ENCODE measurements at places on chromosomes 3 and 15.

- DNase-seq: no peak
These were observed 374.8 kb upstream of the SLCO3A1 start for GRCh38 chr15:91478717-91479191.

DNA sequence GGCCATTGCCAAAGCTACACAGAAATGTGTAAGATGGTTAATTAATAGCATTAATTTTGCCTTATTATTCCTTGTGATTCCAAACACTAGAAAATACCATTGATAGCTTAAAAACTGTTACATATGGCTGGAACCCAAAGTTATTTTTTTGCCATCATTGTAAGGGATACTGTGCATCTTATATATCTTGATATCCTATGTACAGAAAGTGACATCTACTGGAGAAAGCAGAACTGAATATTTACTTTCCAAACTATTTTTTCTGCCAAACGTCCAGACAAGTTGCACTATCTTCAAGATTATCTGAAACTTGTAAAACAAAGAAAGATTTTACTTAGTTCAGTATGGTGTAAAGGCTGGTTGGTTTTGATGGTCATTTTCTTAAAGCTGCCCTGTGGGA lies 33.3 kb upstream of the MEIS2 start:
- no peak for DNase-seq

- DNase-seq: peak; percentile 84
These were observed 16.7 kb downstream of the SMAD3 start for GRCh38 chr15:67082007-67082536.

DNA sequence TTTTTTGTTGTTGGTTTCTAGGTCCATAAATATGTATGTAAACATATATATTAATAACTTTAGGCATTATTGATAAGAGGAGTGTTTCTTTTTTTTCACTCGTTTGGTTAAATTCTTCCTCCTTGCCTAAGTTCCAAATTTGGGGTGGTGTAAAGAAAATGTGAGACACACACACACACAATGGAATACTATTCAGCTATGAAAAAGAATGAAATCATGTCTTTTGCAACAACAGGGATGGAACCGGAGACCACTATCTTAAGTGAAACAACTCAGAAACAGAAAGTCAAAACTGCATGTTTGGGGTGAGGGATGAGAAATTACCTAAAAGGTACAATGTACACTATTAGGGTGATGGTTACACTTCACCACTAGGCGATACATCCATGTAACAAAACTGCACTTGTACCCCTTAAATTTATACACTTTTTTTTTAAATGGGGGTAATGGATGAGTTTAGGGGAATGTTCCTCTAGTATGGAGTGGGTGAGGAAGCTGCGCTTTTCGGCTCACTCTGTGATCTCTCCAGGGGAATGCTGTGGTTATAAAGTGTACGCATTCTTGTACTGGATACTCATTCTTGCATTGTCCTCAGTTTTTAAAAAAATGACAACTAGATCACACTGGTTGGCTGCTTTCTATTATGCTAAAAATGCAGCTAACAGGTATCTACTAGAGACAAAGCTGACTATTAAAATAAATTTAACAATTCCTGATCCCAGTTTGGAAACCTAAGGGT lies 50.8 kb upstream of the PPARG start:
- no peak for DNase-seq

DNA sequence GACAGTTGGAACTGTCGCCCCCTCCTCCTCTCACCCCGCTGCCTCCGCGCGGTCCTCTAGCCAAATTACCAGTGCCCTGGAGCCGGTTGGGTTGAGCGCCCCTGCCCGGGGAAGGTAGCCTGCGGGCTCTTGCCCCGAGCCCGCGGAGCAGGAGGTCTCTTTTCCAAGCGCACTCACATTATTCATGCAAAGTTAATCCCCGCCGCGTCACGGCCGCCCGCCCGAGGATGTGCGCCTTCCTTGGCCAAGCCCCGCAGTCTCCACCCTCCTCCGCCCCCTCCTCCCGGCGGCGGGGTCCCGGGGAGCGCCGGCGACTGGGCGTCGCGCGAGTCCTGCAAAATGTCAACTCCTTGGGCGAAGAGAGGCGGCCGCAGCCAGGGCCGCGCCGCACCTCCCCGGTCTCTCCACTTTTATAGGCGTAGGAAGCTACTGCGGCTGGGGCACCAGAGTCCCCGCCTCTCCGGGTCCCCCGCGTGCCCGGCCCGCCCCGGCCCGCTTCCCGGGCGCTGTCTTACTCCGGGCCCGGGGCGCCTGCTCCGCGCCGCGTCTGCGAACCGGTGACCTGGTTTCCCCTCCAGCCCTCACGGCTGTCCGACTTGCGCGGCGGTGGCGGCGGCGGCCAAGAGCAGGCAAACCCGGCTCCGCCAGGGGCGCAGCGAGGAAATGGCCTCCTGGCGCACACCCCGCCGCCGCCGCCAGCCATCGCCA lies at the start of gene THRB:
THRB (minus strand) TSS at position 233 of the 708 bp plus-strand sequence.
- peak; percentile 34 for DNase-seq

DNA sequence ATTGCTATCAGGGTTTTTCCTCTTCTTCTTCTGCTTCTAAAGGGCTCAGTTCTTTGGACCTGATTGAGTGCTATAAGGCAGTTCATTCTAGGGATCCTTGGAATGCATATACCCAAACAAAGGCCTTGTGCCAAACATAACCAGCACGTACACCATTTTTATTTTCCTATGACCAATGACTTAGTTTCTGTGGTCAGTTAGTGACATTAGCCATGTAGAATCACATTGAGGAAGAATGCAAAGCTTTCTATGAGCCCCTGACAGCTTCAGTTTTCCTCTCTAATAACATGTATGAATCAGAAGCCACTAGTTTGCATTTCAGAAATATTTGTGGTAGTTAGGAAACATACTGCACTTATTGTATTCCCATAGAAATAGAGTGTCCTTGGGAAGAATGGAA lies 240.0 kb downstream of the THRB start:
- DNase-seq: no peak

DNA sequence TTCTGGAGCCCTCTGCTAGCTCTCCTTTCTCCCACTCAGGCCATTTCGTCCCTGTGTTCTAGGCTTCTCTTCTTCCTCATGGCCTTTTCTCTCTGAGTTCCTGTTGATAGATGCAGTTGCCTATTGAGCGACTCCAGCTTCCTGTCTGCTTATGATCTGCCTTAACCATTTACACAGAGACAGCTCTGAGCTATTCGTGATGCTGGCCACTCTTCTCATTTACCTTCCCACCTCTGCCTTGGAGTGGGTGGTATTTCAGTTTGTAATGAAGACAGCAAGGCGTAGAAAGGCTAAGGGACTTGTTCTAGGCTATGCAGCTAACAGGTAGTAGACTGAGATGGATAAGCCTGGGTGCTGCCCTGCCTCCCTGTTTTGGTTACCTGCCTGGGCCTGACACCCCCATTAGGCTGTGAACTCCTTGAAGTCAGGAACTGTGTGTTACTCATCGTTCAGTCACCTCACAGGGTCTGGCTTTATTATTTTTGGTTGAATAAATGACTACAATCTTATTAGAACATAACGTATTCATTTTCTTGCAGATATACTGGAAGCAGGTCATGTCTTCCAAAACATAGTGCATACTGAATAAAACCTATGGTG lies 12.6 kb upstream of the ZBTB47 start:
- DNase-seq: no peak

DNA sequence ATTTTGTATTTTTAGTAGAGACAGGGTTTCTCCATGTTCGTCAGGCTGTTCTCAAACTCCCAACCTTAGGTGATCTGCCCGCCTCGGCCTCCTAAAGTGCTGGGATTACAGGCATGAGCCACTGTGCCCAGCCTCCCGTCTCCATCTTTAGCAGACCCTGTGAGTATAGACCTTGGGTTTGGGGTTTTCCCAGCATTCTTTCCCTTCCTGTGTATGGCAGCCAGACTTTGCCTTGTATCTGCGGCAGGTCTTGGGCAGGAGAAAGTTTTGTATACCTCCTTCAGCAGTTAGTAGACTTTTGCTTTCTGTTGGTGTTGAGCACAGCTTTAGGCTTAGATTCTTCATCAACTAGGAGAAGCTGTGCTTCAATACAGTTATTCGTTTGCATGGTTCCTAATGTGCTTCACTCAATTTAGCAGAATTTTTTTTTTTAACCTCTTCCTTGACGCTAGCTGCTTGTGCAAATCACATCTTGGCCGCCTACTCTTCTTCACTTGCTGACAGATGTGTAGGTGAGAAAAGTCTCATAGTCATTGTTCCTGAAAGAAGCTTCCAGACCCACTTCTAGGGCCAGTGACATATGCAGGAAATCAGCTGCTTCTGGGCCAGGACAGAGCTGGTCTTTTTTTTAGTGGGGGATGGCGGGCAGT lies 38.4 kb downstream of the MAP2K1 start:
- peak; percentile 16 for DNase-seq

GRCh38 chr3:24522146-24522579 lies 27.5 kb upstream of the THRB start:
- DNase-seq: no peak

DNA sequence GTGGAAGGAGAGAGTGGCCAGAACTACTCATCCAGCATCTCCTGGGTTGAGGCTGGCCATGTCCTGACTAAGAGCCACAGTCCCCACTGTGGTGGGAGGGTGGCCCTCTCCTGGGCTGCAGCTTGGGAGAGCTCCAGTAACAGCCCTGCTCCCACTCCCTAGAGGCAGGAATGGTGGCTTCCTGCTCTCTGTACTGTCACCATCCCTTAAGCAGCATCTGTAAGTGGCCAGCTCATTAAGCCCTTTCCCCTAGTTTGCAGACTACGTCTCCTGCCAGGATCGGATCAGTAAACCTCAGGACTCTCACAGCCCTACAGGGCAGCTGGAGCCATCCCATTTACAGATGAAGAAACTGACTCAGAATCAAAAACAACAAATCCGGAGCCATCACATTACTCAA lies 30.5 kb downstream of the DNAJB8 start:
- no peak for DNase-seq

DNA sequence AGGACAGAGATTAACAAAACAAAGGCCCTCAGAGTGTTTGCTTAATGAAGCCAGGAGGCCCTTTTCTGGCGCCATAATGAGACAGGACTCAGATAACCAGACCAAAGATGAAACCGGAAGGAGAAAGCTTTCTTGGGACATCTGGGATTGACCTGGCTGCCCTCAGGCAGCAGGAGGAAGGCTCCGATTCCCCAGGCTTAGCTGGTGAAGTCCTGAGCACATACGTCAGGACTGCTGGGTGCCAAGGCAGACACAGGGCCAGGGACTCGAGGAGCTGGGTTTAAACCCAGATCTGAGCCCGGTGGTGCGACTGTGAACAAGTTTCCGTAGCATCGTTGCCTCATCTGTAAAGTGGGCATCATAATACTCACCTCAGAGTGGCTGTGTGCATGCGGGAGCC lies 36.7 kb upstream of the HRH1 start:
- DNase-seq: no peak

GRCh38 chr3:26799679-26800317 lies 177.2 kb downstream of the LRRC3B start:
- no peak for DNase-seq

DNA sequence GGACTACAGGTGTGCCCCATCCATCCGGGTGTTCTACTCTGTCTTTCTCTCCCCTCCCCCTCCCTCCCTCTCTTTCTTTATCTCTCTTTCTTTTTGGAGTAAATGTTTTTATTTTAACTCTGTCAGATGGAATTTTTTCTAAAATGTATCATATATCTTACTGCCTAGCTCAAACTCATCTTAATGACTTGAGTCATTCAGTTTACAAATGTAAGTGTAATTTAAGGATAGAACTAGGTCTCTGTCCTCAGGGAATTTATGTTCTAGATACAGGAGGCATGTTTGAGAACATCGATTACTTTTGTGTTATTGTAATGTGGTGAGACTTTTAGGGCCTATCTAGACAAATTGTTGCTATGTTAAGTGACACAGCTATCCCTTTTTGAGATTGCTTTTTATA lies 3.5 kb downstream of the TBC1D23 start:
- DNase-seq: no peak

GRCh38 chr15:22253676-22254408 lies 173.5 kb downstream of the OR4M2 start:
- DNase-seq: peak; percentile 47

DNA sequence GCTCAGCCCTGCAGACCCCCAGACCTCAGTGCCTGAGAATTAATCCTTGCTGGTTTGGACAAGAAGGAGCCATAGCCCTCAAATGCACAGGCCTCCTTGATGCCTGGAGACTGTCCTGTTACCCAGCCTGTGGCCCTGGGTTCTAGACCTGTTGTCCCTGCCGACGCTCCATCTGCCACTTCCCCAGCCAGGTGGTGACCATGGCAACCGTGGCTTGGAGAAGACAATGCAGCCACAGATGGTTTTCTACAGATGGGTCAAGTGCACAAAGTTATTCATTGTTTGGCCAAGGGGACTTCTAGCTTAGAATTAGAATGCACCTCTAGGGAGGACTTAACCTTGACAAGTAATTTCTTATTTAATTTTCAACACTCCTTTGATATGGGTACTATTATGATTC lies 297.1 kb downstream of the UACA start:
- no peak for DNase-seq

DNA sequence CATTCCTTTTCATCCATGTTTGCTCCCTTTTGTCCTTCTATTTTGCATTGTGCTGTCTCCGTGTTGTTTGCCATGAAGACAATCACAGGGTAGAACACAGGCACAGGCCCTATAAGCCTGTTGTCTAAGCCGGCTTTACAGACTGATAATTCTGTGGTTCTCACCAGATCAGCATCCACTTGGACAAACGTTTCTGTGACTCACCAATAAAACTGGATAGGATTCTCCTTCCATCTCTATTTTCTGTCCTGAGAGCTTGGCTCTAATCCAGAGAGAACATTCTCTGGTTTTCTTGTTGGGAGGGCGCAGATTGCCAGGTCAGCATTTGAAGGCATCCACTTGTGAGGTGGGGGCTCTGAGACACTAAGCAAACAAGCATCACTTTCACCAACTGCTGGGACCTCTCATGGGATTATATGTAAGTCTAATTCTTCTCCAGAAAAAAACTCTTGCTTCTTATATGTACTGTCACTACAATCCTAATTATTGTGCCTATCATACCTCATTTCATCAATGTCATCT lies 101.6 kb downstream of the ERC2 start:
- DNase-seq: no peak

GRCh38 chr3:133448478-133449122 lies 48.7 kb downstream of the BFSP2 start:
- DNase-seq: peak; percentile 77

DNA sequence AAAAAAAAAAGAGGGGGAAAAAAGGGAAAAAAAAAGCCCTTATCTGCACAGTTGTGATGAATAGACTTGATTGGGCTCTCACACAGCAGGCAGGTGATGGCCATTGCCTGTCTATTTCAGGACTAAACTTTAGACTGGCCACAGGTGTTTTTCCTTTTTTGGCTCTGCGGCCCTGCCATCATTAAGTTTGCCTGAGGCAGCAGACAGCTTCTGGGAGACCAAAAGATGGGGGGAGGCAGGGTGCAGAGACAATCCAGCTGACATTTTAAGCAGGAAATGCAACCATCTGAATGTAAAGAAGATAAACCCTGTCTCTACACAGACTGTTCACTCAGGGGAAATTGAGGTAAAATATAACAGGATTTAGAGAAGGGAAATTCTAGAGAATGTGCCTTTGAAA lies 295.0 kb upstream of the KCNH8 start:
- no peak for DNase-seq

DNA sequence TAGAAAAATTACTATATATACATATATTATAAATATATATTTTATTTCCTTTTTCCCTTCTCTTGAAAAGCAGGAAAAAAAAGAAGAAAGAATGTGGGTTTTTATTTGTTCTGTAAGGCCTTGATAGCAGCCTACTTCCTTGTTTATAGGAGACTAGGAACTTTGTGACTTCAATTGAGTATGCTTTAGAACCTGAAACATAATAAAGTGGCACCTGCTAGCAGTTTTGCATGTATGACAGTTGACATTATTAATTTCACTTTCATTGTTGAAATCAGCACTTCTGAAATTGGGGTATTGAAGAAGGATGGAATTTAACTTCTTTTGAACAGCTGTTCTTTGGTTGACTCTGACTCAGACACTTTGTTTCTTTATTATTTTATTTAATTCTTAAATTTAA lies 56.9 kb downstream of the GLCE start:
- DNase-seq: no peak

All from activated CD4-positive, alpha-beta T cell treated with anti-CD3 and anti-CD28 coated beads for 36 hours (primary cell).